ENCODE measurements at places on chromosomes 5 and 9. TPM values are rescaled to one million over a fixed set of nuclear protein-coding genes. Genes with fewer than 3 reads are reported as not detected.

EIF4EBP3 gene
- total RNA-seq: 1.8 TPM

MEGF10 gene
- under 0.01 TPM for total RNA-seq

IFNA8 gene
- not detected for total RNA-seq

KCNIP1 gene
- total RNA-seq: not detected

CDH12 gene
- total RNA-seq: not detected

LVRN gene
- 0.17 TPM for total RNA-seq

PCDHA13 gene
- total RNA-seq: under 0.01 TPM

DRD1 gene
- total RNA-seq: 2.6 TPM

RABEPK gene
- 37.8 TPM for total RNA-seq

IFNE gene
- 6.6 TPM for total RNA-seq

RASGRF2 gene
- total RNA-seq: 12.1 TPM

GRM6 gene
- not detected for total RNA-seq

ANKRD55 gene
- total RNA-seq: under 0.01 TPM

FGF1 gene
- 0.77 TPM for total RNA-seq

TGFBI gene
- 270 TPM for total RNA-seq

ACER2 gene
- total RNA-seq: 4.5 TPM

ADGRD2 gene
- total RNA-seq: not detected

RFESD gene
- 3.1 TPM for total RNA-seq

BTNL3 gene
- not detected for total RNA-seq

PKD2L2 gene
- total RNA-seq: 0.26 TPM

IRGM gene
- total RNA-seq: not detected

KCTD16 gene
- 1.2 TPM for total RNA-seq

ALDH1B1 gene
- total RNA-seq: 13.9 TPM

ITK gene
- total RNA-seq: not detected

ORM2 gene
- total RNA-seq: not detected

BAAT gene
- total RNA-seq: not detected

IL9 gene
- not detected for total RNA-seq

PTAR1 gene
- total RNA-seq: 74.5 TPM

FAM193B gene
- 17.5 TPM for total RNA-seq

PCDHGB4 gene
- 18.3 TPM for total RNA-seq

ITGA2 gene
- total RNA-seq: 50.1 TPM

CCIN gene
- 1.3 TPM for total RNA-seq

LIX1 gene
- not detected for total RNA-seq

PCDHGB3 gene
- 5.8 TPM for total RNA-seq

TMEM252 gene
- total RNA-seq: not detected

ENTREP1 gene
- under 0.01 TPM for total RNA-seq

FYB1 gene
- under 0.01 TPM for total RNA-seq

ISOC1 gene
- 21.1 TPM for total RNA-seq

HAPLN1 gene
- total RNA-seq: not detected

PCDHGB5 gene
- 17.5 TPM for total RNA-seq

MTAP gene
- total RNA-seq: 28.8 TPM

ASS1 gene
- total RNA-seq: 223 TPM

RGS3 gene
- total RNA-seq: 49.8 TPM

ZFP2 gene
- 2.8 TPM for total RNA-seq

SLC25A25 gene
- 24.1 TPM for total RNA-seq

F12 gene
- total RNA-seq: under 0.01 TPM

DMRT3 gene
- total RNA-seq: not detected

TEX48 gene
- not detected for total RNA-seq

SLC25A2 gene
- total RNA-seq: not detected
